ENCODE measurements at places on chromosomes 6 and 20.

DNA sequence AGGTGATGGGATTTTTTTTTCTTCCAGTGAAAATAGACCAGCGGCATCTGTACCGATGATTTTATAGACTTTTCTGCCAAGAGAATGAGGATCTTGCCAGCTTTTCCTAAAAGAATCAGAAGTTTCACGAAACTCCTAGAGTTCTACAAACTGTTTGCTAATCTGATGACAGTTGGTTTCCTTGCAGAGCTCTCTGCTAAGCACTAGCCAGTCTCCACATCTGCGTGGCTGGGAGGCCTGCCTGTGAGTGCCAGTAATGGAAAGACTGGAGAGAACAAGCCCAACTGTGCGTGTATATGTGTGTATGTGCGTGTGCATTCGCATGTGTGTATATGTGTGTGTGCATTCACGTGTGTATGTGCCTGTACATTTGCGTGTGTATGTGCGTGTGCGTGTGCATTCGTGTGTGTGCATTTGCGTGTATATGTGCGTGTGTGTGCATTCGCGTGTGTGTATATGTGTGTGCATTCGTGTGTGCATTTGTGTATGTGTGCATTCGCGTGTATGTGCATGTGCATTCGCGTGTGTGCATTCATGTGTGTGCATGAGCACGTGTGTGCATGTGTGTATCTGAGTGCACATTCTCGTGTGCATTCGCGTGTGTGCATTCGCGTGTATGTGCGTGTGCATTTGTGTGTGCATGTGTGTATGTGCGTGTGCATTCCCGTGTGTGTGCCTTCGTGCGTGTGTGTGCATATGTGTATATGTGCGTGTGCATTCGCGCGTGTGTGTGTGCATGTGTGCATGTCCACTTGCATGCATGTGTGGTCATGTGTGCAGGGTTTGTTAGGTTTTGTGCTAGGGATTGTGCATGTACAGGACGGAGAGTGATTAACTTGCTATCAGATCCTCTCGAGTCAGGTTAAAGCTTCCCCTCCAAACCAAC lies 379.4 kb downstream of the TAF4 start:
- DNase-seq = no peak

DNA sequence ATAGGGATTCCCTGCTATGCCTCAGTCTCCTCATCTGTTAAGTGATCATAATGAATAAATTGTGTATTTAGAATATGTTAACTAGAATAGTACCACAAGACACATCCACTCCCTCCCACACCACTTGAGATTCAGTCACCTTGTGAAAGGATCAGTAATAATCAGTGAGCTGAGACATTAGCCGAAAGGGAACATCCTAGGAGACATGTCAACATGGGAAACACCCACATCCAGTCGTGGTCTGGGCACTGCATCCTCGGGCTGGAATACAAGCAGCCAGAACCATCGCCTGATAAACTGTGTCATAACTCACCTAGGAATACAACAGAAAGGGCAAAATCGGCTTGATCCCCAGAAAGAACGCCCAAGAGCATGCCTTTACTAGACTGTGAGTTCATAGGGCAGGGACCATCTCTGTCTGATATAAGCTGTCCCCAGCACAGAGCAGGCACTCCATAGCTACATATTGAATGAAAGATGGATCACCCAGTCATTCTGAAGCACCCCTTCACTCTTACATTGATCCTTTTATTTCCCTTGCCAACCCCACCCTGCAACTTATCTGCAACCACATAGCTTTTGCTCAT lies 23.9 kb downstream of the RIPOR2 start:
- DNase-seq = no peak

GRCh38 chr6:53428886-53429285 lies 80.1 kb upstream of the ELOVL5 start:
- no peak for DNase-seq

GRCh38 chr20:58647162-58647795 lies 3.8 kb upstream of the STX16 start:
- DNase-seq = peak; percentile 48

- DNase-seq = no peak
Measured at GRCh38 chr20:3629893-3630292, 33.3 kb downstream of the GFRA4 start.

- DNase-seq = no peak
Measured at GRCh38 chr6:142822383-142822782, 122.6 kb downstream of the HIVEP2 start.
